ENCODE measurements at places on chromosomes 16 and 17. TPM values are rescaled to one million over a fixed set of nuclear protein-coding genes. Genes with fewer than 3 reads are reported as not detected.

The KRT28 gene
- not detected for total RNA-seq

The ADPRM gene
- 12.4 TPM for total RNA-seq

The TEN1 gene
- total RNA-seq, result 11.4 TPM

The RGS11 gene
- total RNA-seq, result not detected

The CNGB1 gene
- total RNA-seq, result not detected

The ABCA3 gene
- 6.1 TPM for total RNA-seq

The PTGES3L gene
- 0.53 TPM for total RNA-seq

The DPEP2 gene
- total RNA-seq, result 5.3 TPM

The CHMP6 gene
- total RNA-seq, result 17.3 TPM

The PNMT gene
- total RNA-seq, result not detected

The RNF40 gene
- 70.9 TPM for total RNA-seq

The NPLOC4 gene
- total RNA-seq, result 78.4 TPM

The TRPV3 gene
- total RNA-seq, result 0.97 TPM

The KRTAP4-3 gene
- total RNA-seq, result not detected

The SHISA9 gene
- not detected for total RNA-seq

The NXPH3 gene
- 0.10 TPM for total RNA-seq

The TGFB1I1 gene
- 0.80 TPM for total RNA-seq

All from activated CD4-positive, alpha-beta memory T cell treated with anti-CD3 and anti-CD28 coated beads for 36 hours (primary cell).